T47D (cell line): ENCODE measurements at places on chromosomes 6 and 20.

DNA sequence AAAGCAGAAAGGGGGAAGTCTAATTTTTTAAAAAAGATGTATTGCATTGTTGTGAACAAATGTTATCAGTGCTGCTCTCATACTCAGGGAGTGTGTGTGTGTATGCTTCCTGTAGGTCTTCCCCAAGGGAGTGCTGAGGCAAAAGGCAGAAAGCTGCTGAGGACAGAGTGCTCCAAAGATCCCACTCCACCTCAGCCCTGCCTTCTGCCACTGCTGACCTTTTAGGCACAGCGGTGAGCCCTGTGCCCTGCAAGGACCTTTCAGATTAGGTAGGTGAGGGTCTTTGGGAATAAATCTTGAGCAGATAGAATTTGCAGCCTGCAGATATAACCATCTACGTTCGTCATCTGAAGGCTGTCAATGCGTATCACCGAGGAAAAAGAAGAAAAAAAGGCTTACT is 756.4 kb upstream of the MMS22L start:
- no peak for DNase-seq

GRCh38 chr6:34035704-34036356 is 110.1 kb downstream of the GRM4 start:
- no peak for DNase-seq

- DNase-seq = no peak
These were observed 15.2 kb downstream of the GTPBP2 start for GRCh38 chr6:43613721-43614395.

DNA sequence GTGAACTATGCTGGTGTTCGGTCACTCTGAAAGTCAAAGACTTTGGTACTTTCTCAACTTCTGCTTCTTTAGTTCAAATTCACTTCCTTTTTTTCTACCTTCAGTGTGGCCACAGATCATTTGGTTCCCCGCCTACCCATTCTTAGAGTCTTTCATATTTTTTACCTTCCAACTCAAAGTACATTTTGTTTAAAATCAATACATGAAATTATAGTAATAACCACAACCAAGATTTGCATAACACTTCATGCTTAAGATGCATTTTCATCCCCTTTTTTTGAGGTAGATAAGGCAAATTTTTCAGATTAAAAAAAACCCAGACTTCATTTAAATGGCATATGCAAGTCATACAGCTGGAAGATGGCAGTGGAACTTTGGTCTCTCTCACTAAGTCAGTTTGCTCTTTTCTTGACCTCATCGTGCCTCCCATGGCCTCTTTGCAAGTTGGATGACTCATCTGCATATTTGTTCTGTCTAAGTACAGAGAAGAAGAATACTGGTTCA is 11.9 kb upstream of the CNR1 start:
- no peak for DNase-seq
